Amniotic stem cell (primary cell): ENCODE measurements at places on chromosomes 2 and 18.

- DNase-seq, result no peak
Observed at GRCh38 chr2:21041943-21042707, 1.7 kb downstream of the APOB start.

DNA sequence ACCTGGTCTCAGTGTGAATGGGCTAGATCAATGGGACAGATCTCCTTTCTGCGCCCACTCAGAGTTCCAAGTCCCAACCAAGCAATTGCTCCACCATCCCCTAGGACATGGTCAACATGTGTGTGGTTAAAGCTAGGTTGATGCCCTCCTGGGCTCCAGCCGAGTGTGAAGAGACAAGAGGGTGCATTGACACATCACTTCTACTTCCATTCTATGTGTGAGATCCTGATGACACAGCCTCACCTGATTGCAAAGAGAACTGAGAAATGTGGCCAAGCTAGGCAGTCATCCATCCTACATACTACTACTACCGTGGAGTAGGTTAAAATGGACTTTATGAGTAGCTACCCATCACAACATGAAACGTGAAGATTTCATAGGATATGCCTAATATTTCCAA lies 106.8 kb downstream of the NCKAP5 start:
- no peak for DNase-seq

GRCh38 chr2:46493971-46494250 lies 14.5 kb downstream of the TMEM247 start:
- DNase-seq, result no peak

DNA sequence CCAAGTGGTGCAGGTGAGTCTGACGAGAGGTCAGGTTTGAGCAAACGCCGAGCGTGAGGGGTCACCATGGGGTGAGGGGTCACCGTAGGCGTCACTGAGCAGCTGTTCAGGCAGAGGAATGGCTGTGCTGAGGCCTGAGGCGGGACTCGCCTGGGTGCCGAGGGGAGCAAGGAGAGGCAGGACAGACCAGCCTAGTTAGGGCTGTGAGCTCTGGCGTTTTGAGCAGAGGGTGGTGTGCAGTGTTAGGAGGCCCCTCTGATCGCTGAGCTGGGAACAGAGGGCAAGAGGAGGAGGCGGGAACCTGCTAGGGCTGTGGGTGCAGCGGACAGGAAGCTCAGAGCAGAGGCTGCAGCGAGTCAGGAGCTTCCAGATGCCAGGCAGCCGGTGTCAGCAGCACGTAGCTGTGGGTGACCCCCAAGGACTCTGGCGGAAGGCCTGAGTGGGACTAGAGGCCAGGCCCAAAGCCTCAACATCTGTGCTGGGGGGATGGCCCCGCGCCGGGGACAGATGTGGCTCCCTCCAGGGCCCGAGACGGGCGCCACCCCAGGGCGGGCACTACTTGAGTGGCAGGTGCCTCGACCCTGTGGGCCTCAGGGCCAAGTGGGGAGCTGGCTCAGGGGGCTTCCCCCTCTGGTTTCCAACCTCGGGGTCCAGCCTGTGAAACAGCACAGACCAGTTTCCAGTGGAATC lies 55.7 kb downstream of the KCNG2 start:
- no peak for DNase-seq
